ENCODE measurements at places on chromosomes 4 and X.

GRCh38 chrX:119721487-119721886 is 28.5 kb upstream of the SEPTIN6 start:
- no peak for DNase-seq

DNA sequence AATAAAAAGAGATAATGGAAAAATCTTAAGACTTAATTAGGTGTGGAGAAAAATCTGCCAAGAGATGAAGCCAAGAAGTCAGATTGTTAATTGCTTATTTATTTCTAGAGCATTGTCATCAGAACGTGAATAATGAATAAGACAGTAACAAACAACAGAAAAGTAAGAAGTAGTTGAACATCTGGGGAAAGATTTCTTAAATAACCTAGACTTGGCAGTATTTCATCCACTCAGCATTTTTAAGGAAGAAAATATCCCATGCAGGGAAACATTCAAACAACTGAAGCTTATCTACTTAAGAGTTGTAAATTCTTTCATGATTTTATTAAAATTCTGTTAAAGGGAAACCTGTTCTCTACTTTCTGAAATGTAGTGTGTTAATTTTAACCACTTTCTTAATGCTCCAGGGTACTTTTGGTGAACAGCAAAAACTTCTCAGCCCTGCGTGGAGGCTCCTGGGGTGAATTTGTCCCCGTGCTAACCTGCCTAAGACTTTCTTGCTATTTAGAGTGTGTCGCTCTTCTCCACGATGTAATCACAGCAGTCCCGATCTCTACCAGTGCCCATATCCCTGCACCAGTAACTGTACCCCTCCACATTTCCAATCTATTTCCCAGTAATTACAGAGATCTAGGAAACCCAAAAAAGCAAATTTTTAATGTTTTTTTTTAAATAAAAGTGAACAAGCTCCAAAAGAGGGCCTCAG is 124.6 kb downstream of the CORIN start:
- no peak for DNase-seq

- no peak for DNase-seq
Observed at GRCh38 chr4:23361453-23361852, 528.4 kb downstream of the PPARGC1A start.

DNA sequence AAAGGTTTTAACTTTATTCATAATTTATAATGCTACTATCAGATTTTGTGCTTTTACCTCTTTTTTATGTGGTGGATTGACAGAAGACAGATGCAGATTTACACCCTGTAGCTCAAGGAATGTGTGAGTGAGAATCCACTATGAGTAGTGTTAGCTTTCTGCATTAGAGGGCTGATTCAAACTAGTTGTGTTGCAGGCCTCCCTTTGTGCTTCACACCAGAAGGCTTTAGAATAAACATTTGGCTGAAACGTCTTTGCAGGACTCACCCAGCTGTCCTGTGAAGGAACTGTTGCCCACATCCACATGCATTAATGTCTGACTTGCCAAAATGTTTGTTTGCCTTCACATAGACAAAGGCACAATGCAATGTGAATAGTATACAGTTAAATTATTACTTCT is 127.0 kb downstream of the PCDH7 start:
- DNase-seq, result no peak

GRCh38 chrX:118519411-118520215 is 24.0 kb downstream of the DOCK11 start:
- DNase-seq, result no peak

- DNase-seq, result no peak
Observed at GRCh38 chr4:184514121-184514988, 40.0 kb upstream of the IRF2 start.

- no peak for DNase-seq
Observed at GRCh38 chr4:153497091-153497531, 31.0 kb downstream of the TMEM131L start.

GRCh38 chrX:86421771-86422170 is 273.5 kb downstream of the DACH2 start:
- DNase-seq, result no peak

DNA sequence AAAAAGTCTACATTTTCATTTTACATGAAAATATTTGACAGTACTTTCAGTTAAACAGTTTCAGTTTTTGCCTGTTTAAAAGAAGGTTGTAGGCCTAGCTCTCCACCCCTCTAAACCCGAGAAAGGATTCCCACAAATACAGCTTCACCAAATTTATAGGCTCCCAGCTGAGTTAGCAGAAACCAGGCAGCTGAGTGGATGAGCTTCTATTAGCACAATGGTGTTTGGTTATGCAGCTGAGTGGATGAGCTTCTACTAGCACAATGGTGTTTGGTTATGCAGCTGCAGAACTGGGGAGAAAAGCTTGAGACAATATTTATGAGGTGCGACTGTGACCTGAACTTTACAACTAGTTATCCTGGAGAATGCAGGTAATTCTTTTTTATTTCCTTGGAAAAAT is 36.6 kb upstream of the PAQR3 start:
- DNase-seq, result no peak

DNA sequence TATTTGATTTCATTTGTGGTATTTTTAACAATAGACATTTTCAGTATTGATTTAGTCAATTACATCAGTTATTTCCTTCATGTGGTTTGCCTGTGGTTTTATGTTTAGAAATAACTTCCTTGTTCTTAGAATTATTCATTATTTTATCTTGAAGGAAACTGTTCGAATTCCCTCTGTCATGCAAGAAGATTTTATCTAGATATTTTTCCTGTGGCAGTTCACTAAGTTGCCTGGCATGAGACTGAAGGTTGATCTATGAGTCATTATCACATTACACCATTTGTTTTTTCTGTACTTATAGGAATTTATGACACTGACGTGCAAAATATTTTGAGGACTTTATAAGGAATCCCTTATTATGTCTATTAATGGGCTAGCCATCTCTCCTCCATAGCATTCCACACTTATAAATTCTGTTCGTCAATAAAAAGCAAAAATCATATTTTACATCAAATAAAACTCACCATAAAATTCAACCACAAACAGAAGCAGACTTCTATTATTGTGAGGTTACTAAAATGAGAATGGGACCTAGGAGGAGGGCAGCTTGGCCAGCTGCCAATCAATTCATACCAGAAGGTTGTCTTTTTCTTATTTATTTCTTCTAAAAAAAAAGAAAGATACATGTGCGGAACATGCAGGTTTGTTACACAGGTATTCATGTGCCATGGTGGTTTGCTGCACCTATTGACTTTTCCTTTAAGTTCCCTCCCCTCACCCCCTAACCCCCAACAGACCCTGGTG is 179.0 kb downstream of the KCNIP4 start:
- DNase-seq, result no peak

DNA sequence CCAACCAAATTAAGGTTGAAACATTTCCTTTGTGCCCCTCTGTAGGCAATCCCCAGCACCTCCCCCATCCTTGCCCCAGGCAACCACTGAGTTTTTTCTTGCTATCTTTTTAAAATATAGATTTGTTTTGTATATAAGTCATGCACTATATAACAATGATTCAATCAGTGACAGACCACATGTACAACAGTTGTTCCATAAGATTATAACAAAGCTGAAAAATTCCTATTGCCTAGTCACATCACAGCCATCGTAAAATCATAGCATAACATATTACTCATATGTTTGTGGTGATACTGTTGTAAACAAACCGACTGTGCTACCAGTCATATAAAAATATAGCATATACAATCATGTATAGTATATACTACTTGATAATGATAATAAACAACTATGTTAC is 211.9 kb upstream of the NRK start:
- DNase-seq, result no peak

DNA sequence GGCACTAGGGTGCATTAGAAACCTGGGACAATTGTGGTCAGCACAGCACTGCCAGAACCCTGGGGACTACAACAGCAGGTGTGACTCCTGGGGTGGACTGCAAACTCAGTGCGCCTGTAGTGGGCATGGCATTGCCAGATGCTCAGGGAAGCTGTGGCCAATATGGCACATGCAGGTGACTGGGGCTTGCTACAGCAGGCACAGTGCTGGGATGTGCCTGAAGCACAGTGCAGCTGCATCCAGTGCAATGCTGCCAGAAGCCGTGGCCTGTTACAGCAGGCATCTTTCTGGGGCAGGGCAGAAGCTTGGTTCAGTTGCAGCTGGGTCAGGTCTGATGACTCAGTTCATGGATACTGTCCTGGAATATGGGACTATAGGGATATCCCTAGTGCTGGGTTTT is 445.8 kb downstream of the CCSER1 start:
- DNase-seq, result no peak

DNA sequence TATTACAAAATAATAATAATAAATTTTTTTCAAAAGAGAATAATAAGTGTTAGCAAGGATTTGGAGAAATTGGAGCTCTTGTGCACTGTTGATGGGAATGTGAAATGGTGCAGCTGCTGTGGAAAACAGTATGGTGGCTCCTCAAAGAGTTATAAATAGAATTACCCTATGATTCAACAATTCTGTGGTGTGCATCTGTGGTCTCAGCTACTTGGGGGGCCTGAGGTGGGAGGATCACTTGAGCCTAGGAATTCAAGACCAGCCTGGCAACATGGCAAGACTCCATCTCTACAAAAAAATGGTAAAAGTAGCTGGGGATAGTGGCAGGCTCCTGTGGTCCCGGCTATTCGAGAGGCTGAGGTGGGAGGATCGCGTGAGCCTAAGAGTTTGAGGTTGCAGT is 19.6 kb downstream of the MND1 start:
- DNase-seq, result no peak

DNA sequence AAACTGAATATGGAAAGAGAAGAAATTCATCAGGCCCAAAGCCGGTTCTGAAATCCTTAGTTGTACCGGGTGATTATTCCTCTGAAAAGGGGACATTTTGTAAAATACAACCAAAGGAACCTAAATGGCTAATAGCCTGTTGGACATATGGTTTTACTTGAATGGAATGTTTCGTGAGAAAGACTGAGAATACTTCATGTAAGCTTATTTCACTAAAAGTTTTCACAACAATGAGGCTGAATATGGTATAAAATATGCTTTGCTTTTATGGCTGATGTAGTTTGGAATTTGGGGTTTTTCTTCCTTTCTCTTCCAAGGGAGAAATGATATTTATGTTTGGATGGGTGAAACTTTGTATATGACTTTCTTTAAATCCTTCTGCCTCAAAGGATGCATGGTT is 2.7 kb downstream of the GRIA3 start:
- no peak for DNase-seq

GRCh38 chrX:13482746-13483541 is 86.5 kb upstream of the EGFL6 start:
- no peak for DNase-seq

DNA sequence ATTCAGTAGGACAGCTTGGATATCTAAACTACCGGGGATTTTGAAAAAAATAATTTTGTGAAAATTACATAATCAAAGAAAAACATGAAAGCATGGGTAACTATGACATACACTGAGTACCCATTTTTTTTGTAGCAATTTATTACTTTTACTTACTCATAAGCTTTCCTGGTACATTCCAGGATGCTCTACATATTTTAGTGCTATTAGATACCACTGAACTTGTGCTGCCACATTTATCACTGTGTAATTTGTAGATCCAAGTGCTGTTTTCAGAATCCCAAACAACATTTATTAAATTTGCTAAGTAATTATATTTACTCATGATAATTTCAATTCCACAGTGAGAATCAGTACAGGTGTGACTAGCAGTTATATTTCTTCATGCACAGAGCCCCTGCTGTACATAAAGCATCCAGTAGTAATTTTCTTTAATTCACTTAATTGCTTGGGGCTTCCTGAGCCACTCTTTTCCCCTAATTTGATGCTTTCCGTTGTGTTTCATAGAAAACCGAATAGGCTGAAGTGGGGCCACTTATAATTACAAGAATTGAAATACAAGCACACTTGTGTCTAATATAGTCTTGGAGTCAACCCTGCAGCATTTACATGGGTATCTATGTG is 2254.4 kb downstream of the ARAP2 start:
- no peak for DNase-seq

DNA sequence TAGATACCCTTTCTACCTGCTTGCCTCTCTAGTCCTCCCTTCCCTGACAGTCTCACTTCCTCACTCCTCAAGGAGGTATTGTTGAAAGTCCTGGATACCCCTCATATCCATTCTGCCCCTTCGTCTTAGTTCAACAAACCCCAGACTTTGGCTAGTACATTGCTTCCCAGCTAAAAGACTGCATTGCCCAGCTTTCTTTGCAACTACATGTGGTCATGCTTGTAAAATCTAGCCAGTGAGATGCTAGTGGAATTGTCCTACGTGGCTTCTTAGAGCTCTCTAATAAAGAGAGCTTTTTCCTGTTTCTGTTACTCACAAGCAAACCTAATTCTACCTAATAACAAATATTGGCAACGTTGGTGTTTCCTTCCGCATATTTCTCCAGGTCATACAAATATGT is 237.9 kb upstream of the PSAPL1 start:
- DNase-seq, result no peak

GRCh38 chrX:30830326-30830943 is 58.6 kb downstream of the TAB3 start:
- DNase-seq, result no peak

DNA sequence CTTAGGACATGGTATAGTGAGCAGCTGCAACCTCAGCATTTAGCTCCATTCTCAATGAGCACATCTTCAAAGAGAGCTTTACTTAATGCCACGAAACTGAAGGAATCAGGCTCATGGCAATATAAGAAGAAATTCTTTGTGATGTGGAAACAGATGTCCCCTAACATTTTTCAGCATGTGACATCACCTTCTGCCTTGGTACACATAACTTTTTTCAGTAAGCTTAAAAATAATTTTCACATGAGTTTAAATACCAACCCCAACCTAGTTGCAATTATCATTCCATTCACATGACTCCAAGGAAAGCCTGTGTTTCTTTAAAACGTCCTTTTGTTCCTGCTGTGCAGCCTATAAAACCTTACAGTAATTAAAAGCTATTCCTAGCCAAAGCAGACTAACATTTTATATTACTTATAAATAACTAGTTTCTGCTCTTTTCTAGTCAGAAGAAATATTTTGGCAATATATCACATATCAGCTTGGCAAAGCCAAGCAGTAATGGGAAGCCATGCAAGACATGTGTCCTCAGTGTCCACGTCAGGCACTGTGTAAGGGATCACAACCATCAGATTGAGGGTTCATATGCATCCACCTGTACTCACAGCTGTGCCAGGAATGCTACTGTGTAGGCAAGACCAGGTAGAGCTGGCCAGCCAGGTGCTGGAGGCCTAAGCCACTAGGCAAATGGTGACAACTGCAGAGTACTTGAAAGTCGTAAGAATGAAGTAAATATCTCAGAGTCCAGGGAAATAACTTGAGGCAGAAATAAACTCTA is 466.6 kb downstream of the INPP4B start:
- no peak for DNase-seq
